ENCODE measurements at places on chromosomes 2 and 18.

DNA sequence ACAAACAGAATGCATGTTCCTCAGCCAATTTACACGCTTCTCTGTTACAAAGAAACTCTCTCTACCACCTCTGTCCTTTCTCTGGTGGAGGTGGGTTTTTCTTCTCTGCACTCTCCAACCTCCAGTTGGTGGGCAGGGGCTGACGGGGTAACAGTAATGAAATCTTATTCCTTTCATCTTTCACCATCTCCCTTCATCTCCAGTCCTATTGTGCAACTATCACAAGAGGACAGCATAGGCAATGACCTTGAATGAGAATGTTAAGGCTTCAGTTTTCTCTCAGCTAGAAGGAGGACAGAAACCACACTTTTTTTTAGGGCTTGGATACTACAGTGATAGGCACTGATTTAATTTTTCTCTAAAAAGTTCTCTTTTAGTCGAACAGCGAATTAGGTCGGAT is 81.7 kb upstream of the NEUROD1 start:
- no peak for DNase-seq

DNA sequence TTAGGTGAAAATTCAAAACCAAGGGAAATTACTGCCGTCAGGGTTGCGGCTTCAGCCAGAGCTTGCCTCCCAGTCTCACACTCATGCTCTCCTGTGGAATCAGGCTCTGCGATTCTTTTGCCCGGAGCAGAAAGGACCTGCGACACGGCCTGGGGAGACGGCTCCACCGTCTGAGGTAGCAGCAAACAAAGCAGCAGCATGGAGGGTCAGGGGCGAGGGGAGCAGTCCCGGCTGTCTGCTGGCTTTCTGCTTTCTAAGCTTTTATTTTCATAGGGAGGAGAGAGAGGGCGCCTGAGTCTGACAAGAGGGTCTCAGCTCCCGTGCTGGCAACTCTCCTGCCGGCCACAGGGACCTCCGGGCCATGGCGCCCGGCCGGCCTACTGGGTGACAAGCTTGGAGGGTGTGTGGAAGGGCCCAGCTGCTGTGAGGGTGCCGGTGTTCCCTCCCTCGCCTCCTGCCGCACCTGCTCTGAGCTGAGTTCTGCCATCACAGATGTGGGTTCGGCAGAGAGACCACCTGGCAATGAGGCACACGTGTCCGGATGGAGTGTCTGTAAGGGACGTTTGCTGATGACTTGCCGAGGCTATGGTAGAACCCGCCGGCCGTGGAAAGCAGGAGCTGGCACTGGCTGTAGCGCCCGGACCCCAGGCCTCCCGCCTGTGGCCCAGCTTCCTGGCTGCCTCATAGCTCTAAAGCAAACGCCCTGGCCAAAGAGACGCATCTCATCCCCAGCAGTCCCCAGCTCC is 66.2 kb upstream of the CTDP1 start:
- no peak for DNase-seq

GRCh38 chr2:24768013-24768412 is 25.2 kb downstream of the PTRHD1 start:
- no peak for DNase-seq

DNA sequence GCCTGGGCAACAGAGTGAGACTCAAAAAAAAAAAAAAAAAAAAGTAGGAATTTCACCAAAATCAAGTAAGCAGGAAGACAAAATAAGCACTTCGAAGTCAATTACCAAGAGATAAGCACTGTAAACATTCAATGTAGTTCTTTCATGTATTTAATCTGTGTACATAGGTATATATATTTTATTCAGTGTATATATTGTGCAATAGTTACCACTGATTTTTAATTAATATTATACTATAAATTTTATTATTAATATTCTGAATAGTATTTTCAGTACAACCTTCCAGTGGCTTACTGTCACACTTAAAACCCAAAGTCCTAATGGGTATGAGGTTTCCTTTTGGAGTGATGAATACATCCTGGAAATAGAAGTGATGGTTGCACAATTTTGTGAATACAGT is 9.1 kb downstream of the APLF start:
- no peak for DNase-seq

- no peak for DNase-seq
Observed at GRCh38 chr2:207768168-207768865, 1.4 kb downstream of the FZD5 start.

DNA sequence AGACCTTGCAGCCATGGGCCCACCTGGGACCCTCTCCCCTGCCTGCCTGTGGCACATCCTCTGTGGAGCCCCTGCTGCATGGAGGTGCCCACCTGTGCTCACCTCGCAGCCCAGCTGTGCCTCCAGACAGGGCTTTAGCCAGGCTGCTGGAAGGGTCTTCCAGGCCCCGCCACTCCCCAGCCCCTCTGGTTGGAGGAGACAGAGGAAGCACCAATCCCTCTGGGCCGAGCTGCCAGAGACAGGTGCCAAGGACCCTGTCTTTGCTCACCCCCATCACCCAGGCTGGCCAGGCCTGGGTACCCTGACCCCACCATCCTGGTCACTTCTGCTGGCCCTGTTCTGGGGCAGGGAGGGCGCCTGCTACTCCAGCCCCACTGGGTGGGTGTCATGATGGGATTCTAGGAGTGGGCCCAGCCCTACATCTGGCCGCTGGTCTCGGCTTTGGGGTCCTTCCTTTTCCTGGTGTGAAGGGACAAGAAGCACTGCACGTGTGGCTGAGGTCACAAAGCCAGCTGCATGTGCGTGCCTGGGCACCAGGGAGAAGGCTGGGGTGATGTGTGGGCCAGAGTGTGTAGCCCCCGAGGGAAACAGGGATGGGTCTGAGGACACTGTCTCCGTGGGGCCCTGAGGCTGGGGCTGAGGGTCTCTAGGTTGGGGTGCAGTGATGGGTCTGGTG is 9.3 kb upstream of the NEU4 start:
- no peak for DNase-seq

GRCh38 chr2:121063471-121063870 is 221.5 kb downstream of the TFCP2L1 start:
- no peak for DNase-seq

DNA sequence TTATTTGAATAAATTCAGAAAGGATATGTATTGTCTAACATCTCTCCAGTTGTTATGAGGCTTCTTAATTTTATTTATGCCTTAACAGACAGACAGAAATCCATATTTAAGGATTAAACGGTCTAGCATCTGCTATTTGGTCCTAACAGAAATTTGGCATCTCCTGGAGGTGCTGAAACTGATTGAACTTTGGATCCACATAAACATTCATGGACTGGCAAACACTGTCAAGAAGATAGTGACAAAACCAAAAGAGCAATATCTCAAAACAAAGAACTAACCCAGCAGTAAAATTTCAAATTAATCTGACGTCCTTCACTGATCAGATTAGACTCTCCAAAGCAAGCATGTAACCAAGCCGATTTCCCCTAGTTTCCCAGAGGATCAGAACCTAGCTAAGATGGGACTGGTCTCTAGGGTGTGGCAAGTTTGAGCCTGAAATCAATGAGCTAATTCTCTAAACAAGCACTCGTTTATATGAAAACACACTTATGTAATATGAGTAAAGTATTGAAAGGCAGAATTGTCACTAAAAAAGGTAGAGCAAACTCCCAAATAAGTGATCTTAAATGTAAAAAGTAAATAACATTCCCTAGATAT is 139.5 kb downstream of the NOL4 start:
- no peak for DNase-seq

DNA sequence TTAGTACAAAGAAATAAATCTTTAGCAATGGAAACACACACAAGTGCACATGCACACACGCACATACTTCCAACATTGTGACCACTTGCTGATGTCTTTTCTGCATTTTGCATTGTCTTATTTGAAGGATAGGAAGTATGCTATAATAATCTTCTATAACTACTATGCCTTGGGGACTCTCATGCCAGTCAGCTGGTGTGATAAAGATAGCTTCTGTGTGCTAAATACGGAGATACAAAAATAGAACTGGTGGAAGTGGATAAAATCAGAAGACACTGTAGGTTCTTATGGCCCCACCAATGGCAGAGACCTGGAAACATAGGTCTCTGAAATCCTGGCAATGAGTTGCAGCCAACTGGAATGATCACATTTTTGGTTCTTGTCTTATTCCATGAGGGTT is 31.5 kb upstream of the RASGRP3 start:
- DNase-seq, result no peak

GRCh38 chr2:124530203-124530602 is 505.1 kb downstream of the CNTNAP5 start:
- no peak for DNase-seq

DNA sequence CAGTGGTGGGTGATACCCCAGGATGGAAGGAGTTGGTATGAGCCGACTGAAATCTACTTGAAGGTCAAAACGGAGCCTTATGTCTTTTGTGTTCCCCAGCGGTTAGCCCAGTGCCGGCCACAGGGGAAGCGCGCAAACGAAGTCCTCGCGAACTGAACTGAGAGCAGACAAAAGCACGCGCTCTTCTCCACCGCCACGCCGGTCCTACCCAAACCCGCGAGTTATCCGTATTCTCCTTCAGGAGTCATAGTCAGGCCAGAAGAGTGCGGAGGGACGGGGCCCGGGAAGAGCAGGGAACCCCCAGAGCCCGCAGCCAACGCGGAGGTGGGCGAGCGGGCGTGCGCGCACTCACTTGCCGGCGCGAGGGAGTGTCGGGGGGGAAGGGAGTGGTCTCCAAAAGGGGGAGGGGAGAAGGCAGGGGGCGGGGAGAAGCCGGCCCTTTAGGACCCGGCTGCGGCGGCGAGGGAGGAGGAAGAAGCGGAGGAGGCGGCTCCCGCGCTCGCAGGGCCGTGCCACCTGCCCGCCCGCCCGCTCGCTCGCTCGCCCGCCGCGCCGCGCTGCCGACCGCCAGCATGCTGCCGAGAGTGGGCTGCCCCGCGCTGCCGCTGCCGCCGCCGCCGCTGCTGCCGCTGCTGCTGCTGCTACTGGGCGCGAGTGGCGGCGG is at the start of gene IGFBP2:
TSS of gene IGFBP2 (plus strand) at position 469 of the 664 bp plus-strand sequence. CDS start at position 573, 104 bp downstream.
- DNase-seq, result no peak

DNA sequence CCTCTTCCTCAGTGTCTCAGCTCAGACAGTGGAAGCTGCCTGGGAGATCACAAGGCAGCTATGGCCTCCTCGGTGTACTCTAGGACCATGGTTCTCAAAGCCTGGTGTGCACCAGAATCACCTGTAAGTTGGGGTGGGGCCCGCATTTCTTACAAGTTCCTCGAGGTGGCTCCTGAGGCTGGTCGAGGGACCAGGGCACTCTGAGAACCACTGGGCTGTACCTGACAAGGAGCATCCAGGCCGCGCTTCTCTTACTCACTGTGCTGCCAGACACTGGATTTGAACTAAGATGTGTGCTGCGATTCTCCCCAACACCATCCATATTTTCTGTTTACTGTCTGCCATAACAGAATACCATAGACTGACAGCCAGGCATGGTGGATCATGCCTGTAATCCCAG is 59.5 kb downstream of the DIPK1C start:
- DNase-seq, result no peak

DNA sequence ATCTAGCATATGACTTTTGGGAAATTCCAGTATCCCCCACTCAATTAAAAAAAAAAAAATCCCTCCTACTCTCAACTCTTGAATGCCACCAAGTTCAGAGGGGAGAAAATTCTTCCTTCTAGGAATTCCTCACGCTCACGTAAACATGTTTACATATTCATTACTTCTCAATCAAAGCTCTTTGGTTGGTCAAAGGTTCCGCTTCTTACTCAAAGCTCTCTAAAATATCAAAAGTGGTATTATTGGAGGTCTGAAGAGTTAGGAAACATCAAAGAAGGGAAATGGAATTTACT is 4.1 kb downstream of the DOCK10 start:
- DNase-seq, result no peak

DNA sequence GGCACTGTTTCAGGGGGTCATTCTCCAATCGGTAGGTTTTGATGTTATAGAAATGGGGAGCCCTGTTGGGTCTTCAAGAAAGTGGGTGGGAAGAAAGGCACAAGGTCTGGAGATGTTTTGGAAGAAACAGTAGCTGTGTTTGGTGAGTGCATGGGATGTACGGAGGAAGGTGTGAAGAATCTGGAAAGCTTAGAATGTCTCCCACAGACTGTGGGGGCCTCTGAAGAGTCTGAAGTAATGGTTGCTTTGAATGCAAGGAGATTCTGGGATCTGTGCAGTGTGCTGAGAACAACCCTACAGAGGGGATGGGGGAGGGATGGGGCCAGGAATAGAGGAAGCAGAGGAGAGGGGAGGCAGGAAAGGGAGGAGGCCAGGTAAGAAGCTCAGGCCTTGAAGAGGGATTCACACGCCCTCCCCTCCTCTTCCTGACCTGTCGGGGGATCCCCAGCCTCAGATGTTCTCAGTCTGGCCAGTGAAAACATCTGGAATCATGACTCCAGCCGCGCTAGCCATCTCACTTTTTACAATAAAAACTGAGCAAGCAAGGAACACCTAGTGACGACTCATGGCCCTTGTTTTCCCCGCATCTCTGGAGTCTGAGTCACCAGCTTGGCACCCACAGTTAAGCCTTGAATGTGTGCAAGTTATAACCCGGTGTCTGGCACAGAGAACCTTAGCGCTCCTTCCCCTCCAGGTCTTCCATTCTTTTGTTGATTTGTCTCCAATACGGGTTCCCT is 74.2 kb downstream of the SH3BP4 start:
- no peak for DNase-seq

- no peak for DNase-seq
Observed at GRCh38 chr2:218805627-218806026, 23.7 kb downstream of the CYP27A1 start.

DNA sequence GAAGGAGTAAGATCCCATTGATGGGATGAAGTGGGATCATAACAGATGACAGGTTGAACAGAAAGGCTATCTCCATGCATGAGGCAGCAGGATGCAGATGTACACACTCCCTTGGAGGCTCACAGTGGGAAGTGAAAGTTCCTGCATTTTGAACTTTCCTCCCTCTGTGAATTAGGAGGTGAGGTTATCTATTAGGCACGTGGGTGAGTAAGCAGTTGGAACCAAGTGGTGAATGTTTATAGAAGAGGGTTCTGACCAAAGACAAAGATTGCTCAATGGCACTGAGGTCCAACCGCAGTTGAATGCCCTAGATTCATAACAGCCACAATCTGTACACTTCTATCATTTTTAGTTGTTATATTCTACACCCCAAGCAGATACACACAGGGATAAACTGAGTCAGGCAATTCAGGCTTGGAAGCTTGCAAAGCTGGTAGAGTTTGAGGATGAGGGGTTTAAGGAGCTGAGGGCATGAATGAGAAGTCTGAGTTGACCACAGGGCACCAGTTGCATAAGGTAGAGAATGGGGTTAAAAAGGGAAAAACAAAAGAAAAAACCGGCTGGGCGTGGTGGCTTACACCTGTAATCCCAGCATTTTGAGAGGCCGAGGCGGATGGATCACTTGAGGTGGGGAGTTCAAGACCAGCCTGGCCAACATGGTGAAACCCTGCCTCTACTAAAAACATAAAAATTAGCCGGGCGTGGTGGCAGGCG is 7.1 kb upstream of the KCMF1 start:
- no peak for DNase-seq

DNA sequence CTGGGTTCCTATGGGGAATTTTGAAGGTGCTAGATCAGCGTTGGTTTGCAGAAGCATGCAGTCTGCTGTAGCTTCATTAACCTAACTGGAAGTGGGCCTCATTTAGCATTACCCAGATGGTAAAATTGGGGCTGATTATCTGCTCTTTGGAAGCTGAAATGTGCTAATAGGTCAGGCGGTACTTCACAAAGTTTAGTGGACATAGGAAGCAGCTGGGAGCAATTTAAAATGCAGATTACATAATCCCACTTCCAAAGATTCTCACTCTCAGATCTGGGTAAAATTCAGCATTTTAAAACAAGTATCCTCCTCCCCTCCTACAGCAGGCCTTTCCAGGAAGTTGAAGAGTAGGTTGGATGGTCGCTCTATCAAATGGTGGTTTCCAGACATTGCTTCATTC is 907.0 kb downstream of the CPS1 start:
- DNase-seq, result no peak
